ENCODE measurements at places on chromosomes 7 and 10.
A peak's percentile ranks its signal among the peaks of the same experiment; 100 is the strongest.

- DNase-seq, result peak; percentile 41
Measured at GRCh38 chr7:5594616-5595544, 171.2 kb upstream of the TNRC18 start.

DNA sequence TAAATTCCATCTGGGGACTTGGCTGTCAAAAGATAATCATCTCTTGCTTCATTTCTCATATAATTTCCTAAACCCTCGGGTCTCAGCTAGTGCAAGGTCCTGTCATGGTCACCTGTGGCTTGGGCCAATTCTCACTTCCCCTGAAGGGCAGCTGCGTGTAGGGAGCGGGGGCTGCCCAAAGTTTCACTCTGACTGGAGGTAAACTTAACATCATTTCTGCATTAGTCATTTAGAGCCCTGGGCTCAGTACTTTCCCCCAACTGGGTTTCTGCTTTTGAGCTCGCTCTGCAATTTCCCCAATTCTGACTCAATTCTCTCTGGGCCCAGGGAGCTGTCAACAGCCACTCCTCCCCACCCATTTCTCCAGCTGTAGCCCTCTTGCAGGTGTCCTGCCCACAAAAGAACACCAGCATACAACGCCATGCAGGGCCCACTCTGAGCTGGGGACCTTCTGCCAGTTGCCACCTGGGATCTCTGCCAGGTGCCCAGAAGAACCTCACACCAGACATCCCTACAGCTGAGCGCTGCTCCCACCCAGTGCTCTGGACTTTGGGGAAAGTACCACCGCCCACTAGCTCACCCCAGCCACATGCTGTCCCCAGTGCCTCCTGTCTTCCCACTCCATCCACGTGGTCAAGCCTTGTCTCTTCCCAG lies 37.9 kb downstream of the VOPP1 start:
- peak; percentile 71 for DNase-seq

DNA sequence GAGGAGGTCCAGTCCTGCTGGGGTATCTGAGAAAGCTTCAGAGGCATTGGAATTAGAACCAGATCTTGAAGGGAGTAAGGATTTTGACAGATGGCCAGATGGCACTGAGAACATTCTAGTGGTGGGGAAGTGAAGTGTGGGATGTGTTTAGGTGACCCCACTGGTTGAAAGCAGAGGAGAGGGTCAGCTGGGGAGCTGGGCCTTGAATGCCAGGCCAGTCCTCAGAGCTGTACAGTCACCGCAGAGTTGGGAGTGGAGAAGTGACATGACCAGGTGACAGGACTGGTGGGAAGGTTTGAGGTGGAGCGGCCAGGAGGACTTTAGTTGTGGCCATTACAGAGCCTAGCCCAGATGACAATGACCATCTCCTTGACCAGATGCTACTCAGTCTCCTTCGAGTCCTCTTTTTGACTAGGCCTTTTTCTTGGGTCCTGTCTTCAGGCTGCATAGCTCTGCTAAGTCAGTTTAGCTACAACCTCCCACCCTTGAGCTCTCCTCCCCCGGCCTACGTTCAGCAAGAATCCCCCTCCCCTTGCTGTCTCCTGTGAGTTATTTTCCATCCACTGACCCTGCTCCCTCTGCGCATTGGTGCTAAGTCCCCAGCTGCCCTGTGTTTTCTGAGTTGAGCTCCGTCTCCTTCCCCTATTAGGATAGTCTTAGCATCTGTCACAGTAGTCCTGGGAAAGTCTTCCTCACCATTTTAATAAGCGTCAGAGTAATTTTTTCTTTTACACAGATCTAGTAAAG lies 56.3 kb downstream of the CCNY start:
- DNase-seq, result no peak

DNA sequence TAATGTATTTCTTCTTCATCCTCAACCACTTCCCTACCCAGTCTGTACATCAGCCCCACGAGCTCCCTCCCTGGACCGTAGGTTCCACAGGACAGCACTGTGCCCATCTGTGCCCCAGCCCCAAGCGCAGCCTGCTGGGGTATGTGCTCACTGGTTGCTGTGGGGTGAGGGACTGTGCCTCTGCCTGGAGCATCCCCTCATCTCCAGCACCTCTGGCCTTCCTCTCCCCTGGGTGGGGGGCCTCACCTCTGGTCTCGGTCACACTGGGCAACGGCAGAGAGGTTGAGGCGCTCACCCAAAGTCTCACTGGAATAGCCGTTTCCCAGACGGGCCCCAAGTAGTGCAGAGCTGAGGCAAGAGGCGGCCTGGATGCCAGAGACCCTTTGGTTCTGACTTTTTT lies 1.5 kb upstream of the PRKAR1B start:
- no peak for DNase-seq

GRCh38 chr7:41586931-41587640 lies 115.8 kb downstream of the INHBA start:
- peak; percentile 69 for DNase-seq

DNA sequence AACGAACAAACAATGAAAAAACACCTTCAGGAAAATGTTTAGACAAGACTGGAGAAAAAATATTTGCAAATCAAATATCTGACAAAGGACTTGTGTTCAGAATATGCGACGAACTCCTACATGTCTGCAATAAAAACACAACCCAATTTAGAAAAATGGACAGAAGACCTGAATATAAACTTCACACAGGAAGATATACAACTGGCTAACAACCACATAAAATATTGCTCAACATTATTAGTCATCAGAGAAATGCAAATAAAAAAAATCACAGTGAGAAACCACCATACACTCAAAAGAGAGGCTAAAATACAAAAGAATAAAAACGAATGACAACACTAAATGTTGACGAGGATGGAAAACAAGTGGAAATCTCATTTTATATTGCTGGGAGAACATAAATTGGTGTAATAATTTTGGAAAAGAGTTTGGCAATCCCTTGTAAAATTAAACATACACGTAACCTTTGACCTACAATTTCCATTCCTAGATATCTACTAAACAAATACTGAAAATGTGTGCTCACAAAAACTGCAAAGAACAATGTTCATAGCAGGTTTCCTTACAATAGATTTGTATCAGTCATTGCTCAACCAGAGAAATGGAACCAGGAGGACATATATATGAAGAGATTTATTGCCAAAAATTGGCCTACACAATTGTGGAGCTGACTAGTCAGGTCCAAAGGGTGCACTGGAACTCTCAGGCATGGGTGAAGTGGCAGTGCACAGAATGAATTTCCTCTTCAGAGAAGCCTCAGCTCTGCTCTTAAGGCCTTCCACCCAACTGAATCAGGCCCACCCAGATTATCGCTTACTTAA lies 82.9 kb upstream of the OGDHL start:
- DNase-seq, result peak; percentile 38

GRCh38 chr10:48803801-48804584 lies 119.3 kb downstream of the WDFY4 start:
- no peak for DNase-seq

DNA sequence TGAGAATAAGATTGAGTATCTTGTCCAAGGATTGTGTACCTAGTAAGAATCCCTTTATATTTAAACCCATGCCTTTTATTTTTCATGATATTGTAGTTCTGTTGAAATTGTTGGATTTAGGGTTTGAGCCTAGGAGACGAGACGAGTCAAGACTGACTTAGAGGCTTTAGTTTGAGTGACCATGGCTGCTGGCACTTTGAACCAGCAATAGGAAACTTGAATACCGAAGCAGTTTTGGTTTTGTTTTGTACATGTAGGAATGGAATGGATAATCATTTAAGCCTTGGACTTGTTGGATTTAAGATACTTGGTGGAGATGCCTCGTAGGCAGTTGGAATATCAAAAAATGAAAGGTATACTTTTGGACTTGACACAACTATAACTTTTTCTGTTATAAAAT lies 229.0 kb downstream of the BICC1 start:
- DNase-seq, result no peak

DNA sequence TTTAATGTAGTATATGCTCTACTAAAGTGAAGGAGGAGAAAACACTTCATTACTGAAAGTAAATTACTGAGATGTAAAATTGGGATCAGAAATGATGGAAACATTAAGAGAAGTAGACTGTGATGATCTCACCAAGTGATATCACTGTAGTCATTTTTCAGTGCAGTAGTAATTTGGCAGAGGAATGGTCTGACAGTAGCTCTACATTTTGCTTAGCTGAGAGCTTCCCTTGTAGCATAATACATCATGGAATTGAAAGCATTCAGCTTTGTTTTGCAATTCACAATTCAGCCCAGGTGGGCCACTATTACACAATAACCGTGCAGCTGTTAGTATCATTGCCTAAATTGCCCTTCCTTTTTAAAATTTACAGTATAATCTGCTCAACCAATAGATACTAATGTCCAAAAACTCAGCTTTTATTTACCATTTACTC lies 19.4 kb upstream of the CABCOCO1 start:
- DNase-seq, result peak; percentile 65

- DNase-seq, result no peak
Measured at GRCh38 chr7:110291430-110291829, 799.5 kb upstream of the LRRN3 start.

- DNase-seq, result no peak
Measured at GRCh38 chr10:93296151-93296550, 186.0 kb downstream of the MYOF start.

- peak; percentile 74 for DNase-seq
Measured at GRCh38 chr10:62380016-62380415, 5.8 kb downstream of the ZNF365 start.

GRCh38 chr10:14761372-14761771 lies 13.3 kb downstream of the FAM107B start:
- no peak for DNase-seq

- DNase-seq, result no peak
Measured at GRCh38 chr7:138194567-138194966, 118.3 kb downstream of the AKR1D1 start.

DNA sequence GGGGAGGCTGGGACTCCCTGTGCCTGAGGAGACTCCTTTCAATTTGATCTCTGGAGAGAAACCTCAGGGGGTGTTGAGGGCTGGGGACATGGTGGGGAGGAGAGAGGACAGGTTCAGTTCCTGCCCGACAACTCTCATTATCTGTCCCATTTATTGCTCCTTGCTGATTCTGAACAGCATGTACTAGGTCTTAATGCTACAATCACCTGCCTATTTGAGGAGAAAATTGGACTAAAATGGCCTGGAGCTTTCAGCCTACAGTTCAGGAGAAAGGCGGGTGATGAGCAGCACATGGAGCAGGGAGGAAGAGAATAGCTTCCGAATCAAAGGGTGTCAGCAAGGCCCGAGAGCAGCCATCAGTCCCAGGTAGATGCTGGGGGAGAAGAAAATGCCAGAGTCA lies 30.0 kb upstream of the ADCYAP1R1 start:
- no peak for DNase-seq

DNA sequence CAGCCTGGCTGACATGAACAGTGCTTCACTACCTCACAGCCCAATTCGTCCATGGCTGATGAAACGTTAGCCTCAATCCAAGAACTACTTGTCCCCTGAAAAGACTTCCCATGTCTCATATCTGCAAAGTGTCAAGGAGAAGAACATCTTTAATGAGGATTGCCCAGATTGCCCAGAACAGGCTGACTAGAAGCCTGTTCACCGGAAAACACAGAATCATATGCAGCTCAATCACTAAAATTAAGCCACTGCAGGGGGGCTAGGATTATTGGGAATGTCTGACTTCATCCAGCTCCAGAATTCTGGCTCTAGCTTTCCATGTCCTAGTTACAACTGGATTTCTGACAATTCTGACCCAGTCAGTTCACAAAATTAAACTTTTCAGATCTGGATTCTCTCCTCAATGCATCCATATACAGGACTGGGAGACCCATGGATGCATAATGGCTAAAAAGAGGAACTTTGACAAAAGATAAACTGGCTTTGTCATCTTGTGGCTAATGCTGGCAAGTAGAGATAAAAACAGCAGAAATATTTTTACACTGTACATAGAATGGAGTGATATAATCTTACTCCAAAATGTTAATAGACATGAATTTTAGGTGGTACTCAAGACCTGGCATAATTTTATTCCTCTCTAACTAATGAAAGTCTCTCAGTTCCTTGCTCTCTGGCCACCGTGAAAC lies 467.0 kb upstream of the POT1 start:
- DNase-seq, result no peak

- DNase-seq, result peak; percentile 95
Measured at GRCh38 chr10:72712136-72712535, 20.2 kb downstream of the MCU start.

- no peak for DNase-seq
Measured at GRCh38 chr7:108147031-108147563, 16.9 kb upstream of the LAMB4 start.

DNA sequence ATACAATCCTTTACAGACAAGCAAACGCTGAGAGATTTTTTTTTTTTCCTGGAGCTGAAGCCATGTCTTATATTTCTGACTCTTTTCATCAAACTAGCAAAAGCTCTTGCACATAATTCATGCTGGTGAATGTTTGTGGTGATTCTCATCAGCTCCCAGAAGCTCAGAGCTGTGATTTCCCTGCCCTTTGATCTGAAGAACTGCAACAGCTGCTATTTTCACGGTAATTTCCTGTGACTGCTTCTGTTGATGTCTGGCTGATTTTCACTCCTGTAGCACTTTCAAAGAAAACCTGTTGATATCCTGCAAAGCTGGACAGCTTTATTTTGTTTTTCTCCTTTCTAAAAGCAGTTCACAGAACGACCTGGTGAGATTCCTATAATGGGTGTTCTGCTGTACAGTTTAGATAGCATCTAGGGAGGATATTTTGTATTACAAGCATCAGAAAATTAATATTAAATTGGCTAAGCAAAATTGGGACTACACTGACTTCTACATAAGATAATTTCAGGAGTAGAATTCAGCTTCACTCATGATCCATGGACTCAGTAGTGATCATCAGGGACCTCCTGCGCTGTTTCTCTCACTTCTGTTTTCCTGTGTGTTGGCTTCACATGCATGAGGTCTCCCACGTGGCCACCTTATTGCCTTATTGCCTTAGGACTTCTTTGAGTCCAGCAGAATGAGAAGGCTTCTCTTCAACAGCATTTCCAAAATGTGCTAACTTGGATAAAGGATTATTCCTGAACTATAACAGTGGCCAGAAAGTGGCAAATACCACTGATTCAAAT lies 1111.6 kb upstream of the SORCS1 start:
- DNase-seq, result no peak

DNA sequence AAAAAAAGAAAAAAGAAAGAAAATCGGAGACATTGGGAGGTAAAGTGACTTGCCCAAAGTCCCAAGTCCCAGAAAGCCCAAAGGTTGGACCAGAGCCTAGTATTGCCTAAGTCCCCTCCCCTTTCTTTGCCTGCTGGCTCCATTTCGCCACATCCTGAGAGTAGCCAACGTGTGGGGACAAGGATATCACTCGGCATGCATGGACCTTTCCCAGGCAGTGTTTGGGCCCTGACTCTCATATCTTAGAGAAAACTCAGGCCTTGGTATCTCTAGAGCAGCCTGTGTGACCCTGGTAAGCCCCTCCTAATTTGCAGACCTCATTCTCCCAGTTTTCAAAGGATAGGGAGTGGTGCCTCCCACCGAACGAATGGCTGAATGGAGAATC lies 294.2 kb upstream of the ZMIZ1 start:
- DNase-seq, result peak; percentile 59

DNA sequence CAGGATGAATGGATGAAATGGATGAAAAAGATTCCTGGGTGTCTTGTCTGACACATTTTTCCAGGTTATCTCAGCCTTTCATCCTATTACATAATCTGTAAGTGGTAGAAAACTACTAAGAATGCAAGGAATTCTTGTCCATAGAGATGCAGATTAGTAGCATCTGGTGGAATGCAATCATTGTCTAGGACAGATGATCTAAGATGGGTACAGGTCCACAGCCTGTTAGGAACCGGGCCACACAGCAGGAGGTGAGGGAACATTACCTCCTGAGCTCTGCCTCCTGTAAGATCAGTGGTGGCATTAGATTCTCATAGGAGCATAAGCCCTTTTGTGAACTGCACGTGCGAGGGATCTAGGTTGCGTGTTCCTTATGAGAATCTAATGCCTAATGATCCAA lies 225.0 kb downstream of the CALN1 start:
- DNase-seq, result no peak

Data from fibroblast of skin of scalp (primary cell).